ENCODE measurements at places on chromosomes 6 and 20. TPM values are rescaled to one million over a fixed set of nuclear protein-coding genes. Genes with fewer than 3 reads are reported as not detected.

The RGS17 gene
- 0.66 TPM for total RNA-seq

The SLPI gene
- 248 TPM for total RNA-seq

The ERGIC3 gene
- total RNA-seq, result 239 TPM

The MYO6 gene
- total RNA-seq, result 143 TPM

The SLC4A11 gene
- total RNA-seq, result 0.48 TPM

The ANKEF1 gene
- 3.6 TPM for total RNA-seq

- peak; percentile 47 for DNase-seq
Measured at GRCh38 chr6:161318456-161318855, 44.6 kb upstream of the AGPAT4 start.

DNA sequence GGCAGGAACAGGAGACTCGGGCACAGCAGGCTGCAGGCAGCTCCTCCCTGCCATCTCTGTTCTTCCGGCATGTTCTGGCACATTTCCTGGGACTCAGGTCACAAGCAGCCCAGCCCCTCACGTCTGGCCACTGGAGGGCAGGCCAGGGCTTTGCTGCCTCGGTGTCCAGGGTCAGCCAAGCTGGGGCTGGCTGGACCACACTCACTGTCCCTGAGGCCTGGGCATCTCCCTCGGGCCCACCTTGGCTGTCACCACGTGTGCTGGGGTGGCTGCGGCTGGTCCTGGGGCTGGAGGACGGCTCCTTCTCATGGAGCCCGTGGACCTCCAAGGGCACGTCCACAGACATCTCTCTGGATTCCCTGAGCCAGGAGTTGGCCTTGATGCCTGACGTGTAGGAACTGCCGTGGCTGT is 18.5 kb downstream of the FRMD1 start:
- DNase-seq, result peak; percentile 27

DNA sequence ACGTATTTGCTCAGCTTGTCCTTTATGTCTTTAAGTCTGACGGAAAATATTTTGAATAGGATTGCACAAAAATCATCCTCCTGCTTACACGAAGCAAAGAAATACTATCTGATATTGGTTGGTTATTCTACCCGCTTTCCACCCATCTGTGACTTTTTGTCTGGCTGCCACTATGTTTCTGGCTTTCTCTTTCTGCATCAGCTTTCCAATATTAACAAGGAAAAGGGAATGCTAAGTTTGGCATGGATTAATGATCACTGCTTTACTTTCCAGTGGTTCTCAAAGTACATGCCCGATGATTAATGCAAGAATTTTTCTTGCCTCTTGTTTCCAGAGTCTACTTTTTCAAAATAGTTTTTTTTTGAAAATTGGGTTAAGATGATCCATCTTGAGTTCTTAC is 57.0 kb downstream of the RNF144B start:
- no peak for DNase-seq

GRCh38 chr6:126701676-126702560 is 362.0 kb downstream of the CENPW start:
- no peak for DNase-seq

DNA sequence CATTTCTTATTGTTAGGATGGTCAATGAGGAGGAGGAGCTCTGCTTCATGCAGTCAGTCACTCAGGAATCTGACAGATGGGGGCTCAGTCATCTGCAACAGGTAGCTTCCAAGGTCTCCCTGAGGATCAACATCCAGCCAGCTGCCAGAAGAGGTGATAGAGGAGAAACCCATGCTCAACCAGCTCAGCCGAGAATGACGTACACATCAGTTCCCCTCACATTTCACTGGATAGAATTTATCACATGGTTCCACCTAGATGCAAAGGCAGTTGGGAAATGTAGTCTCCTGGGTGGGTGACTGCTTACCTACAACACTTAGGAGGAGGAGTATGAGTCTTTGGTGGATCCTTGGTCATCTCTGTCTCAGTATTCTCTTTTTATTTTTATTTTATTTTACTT is 144.5 kb downstream of the CEBPB start:
- DNase-seq, result no peak

- DNase-seq, result no peak
Measured at GRCh38 chr20:46257887-46258286, 50.4 kb downstream of the CDH22 start.

DNA sequence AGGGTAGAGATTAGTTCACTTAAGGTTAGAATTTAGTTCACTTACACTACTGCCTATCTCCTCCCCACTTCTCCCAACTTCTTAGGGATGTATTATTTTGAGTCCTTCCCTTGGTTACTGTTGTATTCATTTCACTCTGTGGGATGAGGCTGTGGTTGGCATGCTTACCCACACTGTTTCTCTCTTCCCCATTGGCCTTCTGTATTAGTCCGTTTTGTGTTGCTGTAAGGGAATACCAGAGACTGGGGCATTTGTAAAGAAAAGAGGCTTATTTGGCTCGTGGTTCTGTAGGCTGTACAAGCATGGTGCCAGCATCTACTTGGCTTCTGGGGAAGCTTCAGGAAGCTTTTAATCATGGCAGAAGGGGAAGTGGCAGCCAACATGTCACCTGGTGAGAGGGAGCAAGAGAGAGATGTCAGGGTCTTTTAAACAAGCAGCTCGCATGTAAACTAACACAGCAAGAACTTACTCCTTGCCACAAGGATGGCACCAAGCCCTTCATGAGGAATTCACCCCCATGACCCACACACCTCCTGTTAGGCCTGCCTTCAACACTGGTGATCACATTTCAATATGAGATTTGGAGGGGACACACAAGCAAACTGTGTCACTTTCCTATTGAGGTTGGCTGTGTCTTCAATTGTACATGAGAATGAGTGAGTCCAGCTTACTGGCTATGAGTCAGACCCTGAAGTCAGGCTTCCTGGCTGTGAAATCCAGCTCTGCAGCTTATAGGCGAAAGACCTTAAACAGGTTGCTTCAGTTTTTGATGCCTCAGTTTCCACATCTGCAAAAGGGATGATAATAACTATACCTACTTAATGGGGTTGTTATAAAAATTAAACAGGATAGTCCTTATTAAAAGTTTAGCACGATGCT is 53.3 kb downstream of the SYNDIG1 start:
- no peak for DNase-seq

DNA sequence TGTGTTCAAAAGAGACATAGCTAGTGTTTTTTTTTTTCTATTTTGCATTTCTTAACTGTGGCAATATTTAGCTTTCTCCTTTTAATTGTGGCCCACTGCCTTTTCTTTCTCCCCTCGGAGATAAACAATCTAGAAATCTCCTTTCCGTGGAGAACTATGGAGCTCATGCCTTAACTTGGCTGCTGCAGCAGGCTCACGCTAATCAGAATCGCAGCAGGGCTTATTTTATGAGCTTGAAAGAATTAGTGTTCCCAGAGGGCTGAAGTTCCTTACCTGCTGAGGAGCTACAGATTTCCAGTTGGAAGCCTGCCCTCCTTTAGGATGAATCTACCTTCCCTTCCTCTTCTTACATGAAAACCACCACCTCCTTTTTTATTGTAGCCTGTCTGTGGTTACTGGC is 35.6 kb downstream of the CTNNBL1 start:
- DNase-seq, result no peak

DNA sequence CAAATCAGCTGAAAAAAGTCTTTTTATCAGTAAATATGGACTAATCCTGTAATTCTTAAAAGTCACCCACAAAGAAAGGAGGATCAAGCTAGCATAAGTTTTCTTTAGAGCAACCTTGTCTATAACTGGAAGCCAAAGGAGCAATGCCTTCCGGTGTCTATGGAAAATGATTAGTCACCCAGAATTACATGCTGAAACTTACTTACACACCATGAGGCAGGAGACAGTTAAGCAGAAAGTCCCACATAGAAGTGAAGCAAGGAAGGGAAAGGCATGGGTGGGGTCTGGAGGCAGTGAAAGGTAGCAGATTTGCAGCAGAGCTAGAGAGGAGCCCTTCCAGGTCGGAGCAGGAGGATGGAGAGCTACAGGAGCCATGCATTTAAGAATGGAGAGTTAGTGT is 153.7 kb upstream of the RIPOR2 start:
- DNase-seq, result no peak

DNA sequence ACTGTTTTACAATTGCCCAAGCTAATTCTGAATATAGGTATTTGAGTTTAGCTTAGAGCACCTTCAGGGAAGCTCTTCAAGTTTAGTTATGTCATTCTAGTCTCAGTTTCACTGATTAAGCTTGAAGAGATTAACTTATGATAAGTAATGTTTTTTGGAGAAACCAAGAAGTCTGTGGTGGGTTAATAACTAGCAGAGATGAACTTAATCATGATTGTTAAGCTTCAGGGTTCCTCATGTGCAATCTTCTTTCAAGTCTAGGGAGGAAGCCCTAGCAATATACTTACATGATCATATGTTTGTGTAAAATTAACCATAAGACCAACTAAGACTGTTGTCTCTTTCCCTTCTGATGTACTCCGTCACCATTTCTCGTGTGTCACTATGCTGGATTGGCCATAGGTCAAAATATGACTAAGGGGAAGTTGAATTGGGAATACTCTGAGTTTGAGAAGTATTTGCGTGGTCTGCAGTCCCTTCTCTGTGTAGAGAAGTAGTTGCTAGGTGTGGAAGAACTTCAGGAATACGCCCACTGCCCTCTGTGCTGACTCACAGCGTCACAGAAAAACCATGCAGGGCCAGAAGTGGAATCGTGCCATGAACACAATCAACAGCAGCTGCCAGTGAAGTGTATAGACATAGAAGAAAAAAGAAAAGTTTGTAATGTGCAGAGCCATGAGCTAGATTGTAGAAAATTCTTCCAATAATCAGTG is 88.3 kb downstream of the SH3BGRL2 start:
- DNase-seq, result no peak

DNA sequence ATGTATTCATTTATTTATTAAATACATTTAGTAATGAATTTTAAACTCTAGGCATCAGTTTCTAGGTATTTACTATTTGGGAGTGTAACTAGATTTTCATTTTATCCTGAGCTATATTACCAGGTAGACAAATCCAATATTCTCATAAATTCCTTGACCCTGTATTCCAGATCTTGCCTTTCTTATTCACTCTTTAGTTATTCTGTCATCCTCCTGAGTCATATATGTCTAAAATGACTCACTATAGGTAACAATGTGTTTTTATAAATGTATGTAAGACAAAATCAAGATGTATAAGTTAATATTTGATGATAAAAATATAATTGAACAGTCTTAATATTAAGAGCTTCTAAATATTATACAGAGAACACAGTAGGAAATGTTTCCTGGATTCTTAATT is 642.1 kb upstream of the NRSN1 start:
- no peak for DNase-seq

DNA sequence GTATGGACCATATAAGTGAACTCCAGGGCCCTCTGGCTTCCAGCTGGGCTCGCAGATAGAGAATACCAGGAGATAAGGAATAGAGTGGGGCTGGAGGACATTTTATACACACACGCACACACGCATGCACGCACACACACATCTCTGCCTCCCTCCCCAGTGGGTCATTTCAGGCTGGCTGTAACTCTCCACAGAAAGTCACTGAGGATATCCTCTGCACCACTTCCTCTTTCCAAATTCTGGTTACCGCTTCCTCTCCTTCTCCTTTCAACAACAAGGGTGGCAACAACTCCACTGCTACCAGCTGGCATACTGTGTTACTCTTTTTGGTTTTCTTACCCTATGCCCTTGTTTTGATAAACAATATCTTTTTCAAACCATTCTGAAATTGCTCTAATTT is 280.2 kb downstream of the COL12A1 start:
- no peak for DNase-seq

DNA sequence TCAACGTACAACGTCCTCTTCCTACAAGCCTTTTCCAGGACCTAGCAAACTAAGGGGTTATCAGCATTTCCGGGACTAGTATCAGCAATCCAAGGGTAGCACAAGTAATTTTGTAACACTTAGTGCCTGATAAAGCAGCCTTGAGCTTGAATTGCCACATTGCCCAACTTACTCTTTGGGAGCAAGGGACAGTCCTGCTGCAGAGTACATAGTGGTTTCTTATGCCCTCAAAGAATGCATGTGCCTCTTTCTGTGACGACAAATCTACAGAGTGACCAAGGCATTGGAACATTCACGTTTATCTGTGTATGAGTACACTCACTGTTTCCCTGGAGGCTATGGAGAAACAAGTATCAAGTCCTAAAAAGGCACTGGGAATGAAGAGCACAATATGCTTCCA is 3.2 kb upstream of the ID4 start:
- DNase-seq, result no peak

DNA sequence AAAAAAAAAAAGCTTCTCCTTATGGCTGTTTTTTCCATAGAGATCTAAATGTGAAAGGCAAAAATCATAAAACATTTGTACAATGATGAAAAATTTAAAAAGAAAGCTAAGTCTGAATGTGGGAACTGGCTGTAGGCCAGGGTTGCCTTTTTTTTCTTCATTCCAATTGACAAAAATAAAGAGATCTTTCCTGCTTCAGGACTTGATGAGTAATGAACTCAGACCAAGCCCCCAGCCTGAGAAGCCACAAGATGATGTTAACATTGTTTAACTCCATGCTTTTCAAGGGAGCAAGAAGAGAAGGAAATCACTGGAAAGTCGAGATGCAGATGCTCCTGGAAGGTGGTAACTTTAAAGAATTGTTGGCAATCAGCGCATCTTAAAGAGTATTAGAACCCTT is 41.4 kb downstream of the TRMT6 start:
- no peak for DNase-seq

DNA sequence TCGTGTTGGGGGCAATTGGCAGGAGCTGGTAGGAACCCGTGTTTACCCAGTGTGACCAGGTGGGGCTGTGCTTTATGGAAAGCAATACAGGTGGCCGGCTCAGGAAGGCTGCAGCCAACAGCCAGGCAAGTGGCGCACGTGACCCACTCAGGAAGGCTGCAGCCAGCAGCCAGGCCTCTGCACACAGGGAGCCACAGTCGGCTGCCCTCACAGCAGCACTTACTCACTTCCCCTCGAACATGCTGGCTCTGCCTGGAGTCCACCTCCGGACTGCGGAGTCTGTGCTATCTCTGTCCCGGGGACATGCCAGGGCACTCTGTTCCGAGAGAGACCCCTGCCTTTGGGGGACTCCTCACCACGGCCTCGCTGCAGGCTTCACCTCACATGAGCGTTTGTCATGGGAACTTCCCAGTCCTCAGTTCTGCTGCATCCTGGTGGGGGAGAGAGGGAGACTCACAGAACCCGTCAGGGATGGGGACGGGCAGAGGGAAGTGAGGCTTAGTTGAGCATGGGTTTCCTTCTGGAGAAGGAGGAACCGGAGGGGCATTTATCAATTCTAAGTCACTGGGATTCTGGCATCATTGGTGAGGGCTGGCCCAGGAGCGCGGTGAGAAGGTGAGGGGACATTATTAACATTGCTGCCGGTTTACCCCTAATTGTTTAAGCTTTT is 76.8 kb downstream of the TTLL2 start:
- DNase-seq, result no peak
